ENCODE measurements at places on chromosomes 5 and 9.

DNA sequence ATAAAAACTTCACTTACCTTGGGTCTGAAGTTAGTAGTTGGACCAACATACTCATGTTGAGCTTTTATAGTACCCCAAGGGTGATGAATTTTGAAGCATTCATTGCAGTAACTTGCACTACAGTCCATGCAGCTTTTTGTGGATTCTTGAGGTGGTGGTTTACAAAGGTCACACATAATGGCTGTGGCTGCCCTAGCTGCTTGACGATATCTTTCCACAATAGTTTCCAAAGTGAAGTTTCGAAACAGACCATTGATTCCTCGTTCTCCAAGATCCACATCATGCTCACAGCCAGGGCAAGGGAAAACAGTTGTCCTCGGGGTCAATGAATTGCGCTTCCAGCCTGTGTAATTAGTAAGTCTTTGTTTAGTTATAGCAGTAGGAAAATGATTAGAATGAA, 22.7 kb downstream of the TRIM36 start:
- no peak for DNase-seq

- DNase-seq = no peak
These were observed 460 bp upstream of the ACO1 start for GRCh38 chr9:32384002-32384363.

DNA sequence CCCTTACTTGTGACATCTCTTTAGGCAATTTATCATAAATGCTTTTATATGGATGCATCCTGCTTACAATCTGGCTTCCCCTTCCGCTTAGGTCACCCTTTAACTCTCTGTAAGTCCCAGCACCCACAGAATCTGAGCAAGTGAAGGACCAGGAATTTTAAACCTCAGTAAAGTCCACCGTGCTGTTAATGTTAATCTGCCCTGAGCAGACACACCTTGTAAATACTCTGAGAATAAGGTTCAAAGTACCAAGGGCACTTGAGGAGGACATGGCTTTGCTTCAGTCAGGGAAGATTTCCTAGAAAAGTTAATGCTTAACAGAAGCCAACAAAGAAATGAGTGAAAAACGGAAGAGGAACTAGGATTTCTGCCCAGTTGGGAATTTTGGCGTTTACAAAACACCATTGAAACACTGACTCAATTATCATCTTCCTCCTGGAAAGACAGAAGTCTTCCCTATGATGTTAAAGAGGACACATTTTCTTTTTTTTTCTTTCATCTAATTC, 26.4 kb upstream of the TTC39B start:
- DNase-seq = no peak

- DNase-seq = no peak
These were observed 147.6 kb downstream of the CDH10 start for GRCh38 chr5:24497145-24497544.

DNA sequence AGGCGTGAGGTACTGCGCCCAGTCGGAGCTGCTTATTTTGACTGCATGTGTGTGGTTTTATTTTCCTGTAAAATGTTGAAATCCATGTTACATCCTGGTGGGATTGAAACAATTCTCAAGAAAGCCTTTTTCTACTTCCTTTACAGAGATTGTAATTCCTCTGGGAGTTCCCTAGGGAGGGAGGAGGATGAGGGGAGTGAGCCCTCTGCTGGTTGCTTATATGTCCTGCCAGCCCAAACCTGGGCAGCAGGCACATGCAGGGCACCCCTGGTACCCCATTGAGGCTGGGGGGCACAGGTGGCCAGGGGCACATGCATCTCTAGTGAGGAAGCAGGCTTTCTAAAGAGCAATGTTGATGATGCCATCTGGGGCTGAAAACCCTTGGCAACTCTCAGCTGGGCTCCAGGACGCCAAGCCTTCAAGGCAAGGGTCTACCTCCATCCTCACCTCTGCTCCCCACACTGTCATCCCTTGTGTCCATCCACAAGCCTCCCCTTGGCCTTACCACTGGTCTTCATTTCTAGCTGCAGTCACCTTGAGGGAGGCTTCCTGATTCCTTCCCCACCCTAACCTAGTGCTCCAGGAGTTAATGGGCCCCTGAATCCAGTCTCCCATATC, 84.7 kb upstream of the TNFSF8 start:
- no peak for DNase-seq

- no peak for DNase-seq
These were observed 601.5 kb downstream of the ANXA1 start for GRCh38 chr9:73753171-73753570.

DNA sequence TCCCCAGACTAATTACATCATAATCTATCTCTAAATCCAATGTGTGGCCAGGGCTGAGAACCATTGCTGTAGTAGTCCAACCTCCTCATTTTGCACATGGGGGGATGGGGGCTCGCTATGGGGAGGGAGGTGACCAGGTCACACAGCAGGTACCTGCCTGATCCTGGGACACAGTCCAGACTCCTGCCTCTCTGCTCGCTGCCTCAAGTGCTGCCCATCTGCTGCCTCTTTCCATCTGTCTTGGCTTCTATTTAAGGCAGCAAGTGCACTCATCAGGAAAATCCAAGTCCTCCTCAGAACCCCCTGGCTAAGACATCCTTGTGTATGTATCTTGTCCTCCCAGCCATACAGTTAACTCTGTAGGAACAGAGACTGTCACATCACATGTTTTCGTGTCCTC, 57.7 kb upstream of the FRRS1L start:
- DNase-seq = no peak

DNA sequence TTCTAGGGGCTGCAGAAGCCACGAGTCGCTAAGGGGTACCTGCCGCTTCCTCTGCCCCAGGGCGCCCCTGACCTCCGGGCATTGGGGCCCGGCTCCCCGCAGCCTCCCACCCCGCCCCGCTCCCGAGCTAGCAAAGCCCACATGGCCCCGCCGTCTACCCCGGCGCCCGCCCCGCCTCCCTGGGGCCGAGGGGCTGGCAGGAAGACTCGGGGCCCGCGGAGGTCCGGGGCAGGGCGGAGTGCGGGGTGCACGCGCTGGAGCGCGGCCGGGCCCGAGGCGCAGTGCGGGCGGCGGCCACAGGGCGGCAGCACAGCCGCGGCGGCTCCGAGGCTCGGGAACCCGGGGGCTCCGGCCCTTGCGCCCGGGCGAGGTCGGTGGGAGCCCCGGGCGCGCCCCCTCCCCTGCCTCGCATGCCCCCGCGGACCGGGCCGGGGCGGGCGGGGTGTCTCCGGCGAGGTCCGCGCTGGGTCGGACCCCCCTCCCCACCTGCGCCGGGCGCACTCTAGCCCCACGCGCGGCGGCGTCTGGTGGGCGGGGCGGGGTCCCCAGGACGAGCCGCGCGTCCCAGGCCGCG, 6.7 kb downstream of the NRARP start:
- DNase-seq = no peak

- DNase-seq = no peak
These were observed 116.5 kb upstream of the DAPK1 start for GRCh38 chr9:87381050-87381711.

DNA sequence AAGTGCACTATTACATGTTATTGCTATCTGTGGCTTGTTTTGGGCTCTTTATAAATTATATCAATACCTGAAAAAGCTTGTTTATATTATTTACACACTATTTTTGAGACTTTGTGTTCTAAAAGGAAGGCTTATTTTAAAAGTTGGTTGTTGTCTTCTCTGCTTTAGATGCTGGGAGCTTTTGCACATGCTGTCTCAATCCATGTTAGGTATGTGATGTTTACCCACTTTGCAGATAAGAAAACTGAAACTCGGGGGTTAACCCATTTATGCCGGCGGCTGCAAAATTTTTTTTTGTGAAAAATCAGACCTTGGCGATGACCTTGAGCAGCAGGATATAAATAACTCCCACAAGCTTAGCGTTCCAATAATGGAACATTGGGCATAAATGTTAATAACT, 212.9 kb downstream of the RANBP17 start:
- no peak for DNase-seq

DNA sequence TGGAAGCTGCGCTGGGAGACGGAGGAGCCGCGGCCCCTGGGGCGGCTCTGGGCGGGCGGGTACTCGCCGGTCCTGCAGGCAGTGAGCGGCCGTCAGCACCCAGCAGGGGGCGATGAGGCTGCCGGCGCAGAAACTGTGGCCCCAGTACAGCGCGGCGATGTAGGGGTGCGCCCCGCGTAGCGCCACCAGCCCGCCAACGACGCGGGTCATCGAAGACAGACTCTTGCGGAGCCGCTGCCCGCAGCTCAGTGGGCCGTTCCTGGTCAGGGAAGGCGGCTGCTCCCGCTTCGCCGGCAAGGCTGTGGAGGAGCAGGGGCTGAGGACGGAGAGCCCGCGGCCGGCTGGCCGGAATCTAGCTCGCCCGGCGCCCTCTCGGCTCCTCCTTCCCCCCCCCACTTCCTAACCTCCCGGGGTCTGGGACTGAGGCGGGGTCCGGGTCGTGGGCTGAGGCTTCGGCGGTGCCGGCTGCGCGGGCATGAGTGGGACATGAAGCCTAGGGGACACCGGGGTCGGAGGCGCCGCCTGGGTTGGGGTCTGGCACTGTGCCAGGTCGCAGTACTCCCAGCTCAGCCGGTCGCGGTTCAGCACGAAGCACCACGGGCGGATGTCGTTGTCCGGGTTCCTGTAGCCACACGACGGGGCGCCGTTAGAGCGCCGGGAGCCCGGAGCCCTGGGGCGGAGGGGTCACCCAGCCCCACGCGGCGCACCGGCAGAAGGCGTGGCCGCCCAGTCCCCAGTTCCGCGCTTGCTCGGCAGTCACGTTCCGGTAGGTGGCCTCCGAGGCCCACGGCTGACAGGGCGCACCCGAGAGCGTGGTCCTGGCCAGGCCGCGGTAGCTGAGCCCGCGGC, 3.6 kb upstream of the PFN3 start:
- DNase-seq = peak; percentile 76

DNA sequence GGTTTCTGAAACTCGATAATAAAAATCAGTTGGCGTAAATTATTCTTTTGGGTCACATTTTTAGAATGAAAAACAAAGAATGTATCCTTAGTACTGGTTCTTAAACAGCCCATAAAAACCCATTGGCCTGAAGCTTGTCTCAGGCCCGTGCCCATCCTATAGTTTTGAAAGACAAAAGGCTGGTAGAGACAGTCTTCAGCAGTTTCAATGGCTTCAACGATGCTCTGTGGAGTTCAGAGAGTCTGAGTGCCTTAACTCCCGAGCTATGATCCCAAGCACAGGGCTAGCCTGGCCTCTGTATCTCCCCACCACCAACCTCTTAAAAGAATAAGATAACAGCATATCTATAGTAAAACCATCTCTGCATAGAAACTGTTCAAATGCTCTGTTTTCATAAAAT, 595.0 kb downstream of the CDH12 start:
- no peak for DNase-seq

DNA sequence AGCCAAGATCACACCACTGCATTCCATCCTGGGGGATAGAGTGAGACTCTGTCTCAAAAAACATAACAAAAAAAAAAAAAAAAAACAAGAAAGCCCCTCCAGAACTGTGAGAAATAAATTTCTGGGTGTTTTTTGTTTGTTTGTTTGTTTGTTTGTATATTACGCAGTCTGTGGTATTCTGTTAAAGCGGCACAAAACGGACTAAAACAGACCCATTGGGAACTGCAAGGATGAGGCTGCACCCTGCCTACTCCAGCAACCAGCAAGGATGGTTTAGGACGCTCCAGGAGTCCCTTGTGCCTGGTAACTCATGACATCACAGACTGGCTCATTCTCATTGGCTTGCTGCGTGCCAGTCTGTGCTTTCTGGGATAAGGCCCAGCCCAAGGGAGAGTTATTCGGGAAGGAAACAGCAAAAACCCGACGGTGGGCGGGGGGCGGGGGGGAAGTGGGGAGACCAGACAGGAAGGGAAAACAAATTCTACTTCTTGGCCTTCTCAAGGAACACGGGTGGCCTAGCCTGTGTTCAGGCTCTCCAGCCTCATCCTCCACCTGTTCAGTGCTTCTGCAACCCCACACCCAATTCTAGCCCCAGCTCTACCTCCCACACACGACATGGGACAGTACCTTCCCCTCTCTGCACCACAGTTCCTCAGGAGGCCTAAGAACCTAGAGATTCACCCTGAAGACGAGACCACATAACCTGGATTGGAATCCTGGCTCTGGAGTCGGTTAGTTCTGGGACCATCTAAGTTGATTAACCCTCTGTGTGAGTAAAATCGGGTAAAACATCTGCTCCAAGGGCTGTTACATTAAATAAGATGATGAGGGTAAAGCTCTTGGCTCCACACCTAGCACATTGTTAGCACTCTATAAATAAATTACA, 2.8 kb downstream of the CD74 start:
- DNase-seq = no peak

DNA sequence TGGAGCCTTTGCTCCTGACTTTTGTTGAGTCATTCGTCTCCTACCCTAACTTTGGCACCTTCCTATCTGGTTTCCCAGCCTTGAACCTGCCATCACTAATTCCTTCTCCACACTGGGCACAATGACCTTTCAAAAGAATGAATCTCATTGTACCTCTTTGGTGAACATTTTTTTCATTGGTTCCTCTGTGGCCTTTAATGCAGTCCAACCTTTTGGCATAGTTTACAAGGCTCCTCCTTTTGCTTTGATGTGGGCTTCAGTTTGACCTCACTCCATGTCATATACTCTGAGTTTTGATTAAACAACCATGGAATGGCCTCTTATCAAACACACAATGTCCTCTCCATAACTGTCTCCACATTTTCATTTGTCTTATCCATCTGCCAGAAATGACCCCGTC, 14.5 kb upstream of the ROPN1L start:
- DNase-seq = no peak

DNA sequence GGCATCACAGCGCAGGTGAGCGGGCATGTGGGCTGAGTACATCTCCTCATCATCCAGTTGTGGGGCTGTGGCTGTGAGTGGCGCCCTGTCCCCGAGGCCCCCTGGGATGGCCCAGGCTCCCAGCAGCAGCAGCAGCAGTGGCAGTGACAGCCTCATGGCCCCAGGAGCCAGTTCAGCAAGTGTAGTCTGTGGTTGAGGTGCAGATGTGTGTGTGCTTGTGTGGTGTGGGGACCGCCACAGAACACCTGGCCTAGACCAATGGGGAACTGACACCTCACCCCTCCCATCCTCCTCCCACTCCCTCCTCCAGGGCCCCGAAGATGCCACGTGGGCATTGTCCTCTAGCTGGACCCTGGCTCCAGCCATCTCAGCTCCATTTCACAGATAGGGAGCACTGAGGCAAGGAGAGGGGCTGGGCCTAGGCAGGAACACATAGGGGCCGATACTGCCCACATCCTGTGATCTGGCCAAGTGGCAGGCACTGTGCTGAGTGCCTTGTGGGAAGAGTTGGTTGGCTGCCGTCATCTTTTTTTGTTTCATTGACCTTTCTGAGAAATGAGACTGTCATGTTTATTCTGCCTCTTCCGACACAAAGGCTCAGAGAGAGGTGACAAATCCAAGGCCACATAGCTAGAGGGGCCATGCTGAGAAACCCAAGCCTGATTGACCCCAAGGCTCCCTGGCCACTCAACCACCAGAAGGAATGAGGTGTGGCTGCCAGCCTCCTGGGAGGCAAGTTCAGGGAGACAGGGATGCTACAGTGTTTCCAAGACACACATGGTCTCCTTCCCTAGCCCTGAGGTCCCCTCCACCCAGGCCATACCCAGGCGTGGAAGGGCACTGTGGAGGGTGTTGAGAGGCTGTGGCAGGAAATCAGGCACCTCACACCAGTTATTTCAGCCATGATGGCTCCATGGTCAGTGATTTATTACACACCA, at the start of gene MZB1:
Gene MZB1 (minus strand): TSS at position 213 of the 938 bp plus-strand sequence. CDS start 57 bp downstream, at position 156.
- peak; percentile 27 for DNase-seq

GRCh38 chr5:14415024-14415697, 166.4 kb upstream of the OTULINL start:
- no peak for DNase-seq

Data from stimulated activated CD8-positive, alpha-beta memory T cell treated with anti-CD3 and anti-CD28 coated beads, Interleukin-2, amount 100 ng/mL, for 1 hour (primary cell).